ENCODE measurements at places on chromosomes 3 and 15.

DNA sequence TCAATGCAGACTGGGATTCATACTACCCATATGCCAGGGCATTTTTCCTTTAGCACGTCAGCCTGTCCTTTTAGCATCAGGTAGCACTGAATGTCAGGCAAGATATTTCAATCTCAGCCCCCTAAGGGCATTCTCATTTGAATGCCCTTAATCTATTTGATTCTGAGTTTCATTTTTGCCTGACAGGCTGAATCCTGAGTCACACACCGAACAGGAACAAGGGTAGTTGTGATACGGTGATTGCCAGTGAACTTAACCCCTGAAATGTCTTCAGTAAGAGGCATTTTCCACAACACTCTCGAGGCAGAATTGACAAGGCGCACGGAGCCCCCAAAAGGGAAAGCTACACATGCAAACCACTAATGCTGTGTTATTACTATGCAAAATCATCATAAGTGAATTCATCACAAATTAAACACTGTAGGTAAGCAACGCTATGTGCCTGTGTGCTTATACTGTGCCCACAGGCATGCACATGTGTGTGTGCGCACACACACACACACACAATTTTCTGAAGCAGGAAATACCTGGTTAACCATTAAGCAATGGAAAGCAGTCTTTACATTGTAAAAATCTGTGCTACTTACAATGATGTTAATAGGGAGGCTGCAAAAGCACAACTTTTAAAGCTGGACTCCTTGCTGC lies 130.4 kb downstream of the ZNF385D start:
- no peak for DNase-seq

- no peak for DNase-seq
Measured at GRCh38 chr15:50365971-50366370, 11.0 kb upstream of the GABPB1 start.

- DNase-seq: no peak
Measured at GRCh38 chr3:13501958-13502790, 22.1 kb downstream of the HDAC11 start.

GRCh38 chr3:122886946-122887345 lies 92.1 kb downstream of the SLC49A4 start:
- no peak for DNase-seq

DNA sequence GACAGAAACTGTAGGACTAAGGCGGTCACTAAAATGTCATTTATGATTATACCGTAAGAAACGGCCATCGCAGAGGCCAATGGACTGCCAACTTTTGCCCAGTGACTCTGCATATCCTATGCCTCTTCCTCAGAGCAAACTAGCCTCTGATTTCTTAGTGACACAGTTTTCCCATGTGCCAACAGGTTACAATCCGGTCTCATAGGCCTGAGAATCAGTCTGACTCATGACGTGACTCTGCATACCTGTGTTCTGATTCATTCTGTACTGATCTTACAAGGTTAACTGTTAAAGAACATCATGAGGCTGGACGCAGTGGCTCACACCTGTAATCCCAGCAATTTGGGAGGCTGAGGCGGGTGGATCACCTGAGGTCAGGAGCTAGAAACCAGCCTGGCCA lies 17.8 kb downstream of the RUBCN start:
- no peak for DNase-seq

- no peak for DNase-seq
Measured at GRCh38 chr15:93127286-93127685, 38.3 kb upstream of the RGMA start.

DNA sequence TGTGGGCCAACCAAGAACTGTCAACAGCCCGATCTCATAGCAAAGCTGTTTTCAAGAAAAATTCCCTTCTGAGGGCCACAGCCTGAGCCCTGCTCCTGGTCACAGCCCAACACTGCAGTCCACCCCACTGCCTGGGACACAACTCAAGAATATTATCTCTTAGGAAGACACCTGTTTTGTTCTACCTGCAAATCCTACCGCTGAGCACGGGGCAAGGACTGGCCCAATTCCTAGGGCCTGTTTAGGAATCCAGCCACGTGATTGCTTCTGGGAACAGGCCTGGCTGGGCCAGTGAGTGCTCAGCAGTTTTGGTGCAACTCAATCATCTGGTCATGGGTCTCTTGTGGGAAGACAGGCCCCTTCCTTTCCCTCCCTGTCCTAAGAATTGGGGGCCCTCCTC lies 8.3 kb downstream of the ISLR2 start:
- no peak for DNase-seq

GRCh38 chr3:139480585-139480984 lies 4.3 kb upstream of the RBP2 start:
- no peak for DNase-seq

GRCh38 chr15:60718661-60719069 lies 239.7 kb upstream of the ICE2 start:
- DNase-seq: no peak

GRCh38 chr3:126310816-126311215 lies 46.4 kb downstream of the KLF15 start:
- no peak for DNase-seq

DNA sequence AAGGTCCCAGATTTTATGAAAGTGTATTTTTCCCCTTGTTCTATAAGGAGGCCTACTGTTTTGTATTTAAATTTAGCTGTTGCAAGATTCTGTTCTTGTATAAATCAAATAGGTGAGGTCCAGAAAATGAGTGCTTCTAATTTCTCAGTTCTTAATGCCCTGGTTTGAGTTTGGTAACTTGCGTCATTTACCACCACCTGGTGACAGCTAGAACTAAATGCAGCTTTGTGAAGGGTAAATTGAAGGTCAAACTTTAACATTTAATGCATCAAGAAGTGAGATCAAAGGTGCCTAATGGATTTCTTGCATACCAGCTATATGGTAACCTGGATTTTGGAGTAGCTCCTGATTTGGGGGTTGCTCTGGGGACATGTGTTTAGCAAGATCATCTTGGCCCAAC lies 50.7 kb upstream of the POLR2M start:
- no peak for DNase-seq

DNA sequence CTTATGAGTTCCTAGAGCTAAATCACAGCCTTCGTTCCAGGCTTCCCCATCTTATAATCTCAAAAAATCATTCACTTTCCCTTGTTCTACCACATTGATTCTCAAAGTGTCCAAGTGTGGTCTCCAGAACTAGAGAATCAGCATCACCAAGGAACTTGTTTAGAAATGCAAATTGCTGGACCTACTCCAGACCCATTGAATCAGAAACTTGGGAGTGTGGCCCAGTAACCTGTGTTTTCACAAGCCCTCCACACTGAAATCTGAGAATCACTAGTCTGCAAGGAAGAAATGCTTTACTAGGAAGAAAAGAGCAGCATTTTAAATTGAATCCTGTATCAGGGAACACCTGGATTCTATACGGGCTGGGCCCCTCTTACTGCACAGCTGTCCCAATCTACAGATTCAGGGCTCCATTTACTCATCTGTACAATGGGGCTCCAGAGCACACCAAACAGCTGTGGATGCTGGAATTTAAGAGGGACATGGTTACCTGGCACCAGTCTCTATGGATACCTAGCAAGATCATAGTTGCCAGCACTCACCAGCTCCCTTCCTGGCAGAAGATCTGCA lies 3.9 kb downstream of the MEGF11 start:
- no peak for DNase-seq

DNA sequence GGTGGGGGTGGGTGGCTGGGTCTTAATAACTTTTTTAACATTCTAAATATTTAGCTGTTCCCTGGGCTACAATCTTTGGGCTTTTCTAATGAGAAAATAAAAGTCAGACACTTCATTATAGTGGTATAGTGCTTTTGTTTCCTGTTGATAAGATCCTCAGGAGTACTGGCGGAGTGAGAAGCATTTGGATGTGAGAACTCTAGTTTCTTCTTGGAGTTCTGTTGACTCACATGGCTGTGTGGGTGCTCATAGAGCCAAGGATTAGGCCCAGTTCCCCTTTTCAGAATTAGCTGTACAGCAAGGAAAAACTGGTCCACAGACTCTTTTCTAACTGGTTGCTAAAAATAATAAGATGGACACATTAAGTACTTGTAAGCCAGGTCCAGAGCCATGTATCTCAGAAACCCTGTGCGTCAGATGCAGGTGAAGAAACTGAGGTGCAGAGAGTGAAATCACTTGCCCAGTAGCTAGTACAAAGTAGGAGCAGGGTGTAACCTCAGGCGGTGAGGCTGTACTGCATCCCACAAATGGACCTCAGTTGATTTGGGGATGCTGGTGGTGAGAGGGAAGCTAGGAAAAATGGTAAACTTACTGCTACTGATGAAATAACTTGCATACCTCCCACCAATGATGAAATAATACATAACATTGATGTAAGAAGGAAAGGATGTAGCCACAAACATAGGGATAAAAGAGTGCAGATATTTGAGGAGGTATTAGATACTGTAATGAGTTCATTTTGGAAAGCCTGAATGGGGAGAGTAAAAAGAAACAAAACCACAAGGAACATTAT lies 2.3 kb downstream of the ITPR1 start:
- DNase-seq: no peak

DNA sequence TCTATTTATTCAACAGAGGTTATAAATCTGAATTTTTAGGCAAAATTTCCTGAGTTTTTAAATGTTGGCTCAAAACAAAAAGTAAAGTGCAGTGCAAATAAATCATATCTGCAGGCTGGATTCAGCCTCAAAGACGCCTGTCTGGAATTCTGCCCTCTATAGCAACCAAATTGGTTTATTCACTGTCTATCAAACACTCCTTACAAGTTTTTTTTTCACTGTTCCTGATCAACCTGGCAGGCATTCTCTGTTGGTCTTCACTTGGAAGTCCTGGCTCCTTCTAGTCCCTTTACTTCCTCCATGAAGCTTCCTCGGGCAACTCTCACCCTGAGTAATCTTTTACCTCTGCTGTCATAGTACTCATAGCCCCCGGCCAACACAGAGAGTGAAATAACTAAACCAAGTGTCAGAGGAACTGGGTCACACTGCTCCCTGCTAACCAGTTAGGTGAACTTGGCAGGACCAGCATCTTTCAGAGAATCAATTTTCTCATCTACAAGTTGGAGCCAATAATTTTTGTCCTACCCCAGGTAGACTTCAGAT lies 36.8 kb upstream of the TIPARP start:
- DNase-seq: no peak

DNA sequence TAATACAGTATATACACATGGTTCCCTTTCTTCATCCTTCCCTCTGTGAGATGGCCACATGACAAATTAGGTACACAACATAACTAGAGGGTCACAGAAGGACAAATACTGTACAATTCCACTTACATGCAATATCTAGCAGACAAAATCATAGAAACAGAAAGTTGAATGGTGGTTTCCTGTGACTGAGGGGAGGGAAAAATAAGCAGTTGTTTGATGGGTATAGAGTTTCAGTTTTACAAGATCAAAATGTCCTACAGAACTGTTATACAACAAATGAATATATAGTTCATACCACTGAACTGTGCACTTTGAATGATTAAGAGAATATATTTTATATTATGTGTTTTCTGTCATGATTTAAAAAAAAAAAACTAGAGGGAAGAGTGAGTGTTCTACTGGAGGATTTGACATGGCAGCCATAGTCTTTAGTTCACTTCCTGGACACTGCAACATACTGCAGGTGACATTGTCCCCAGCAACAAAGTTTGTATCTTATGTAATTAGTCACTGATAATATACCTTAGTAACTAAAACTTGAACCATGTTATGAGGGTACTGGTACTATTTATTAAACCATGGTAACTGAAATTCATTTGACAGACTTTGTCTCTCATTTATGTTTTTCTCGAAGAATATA lies 37.2 kb downstream of the CCDC54 start:
- no peak for DNase-seq

DNA sequence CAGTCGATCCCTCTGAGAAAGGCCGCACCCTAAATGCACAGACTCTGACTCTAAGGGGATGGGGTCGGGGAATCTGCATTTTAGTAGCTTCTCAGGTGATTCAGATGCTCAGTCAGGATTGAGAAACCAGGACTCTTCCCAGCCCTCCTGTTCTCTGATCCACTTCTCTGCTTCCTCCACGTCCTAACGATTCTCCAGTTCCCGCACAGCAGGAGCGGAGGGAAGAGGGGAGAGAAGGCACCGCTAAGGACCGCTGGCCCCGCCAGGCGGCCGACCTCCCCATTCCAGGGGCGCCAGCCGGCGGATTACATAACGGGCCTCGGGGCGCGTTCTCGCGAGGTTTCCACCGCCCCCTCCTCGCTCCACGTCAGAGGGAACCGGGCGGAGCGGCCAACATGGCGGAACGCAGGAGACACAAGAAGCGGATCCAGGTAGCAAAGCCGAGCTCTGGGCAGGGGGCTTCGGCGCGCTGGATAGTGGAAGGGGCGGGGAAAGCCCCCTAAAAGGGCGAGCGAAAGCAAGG lies at the start of gene SEC62:
TSS of gene SEC62 (plus strand) at position 380 of the 523 bp plus-strand sequence. CDS start at position 396, 16 bp downstream.
- DNase-seq: peak; percentile 92

DNA sequence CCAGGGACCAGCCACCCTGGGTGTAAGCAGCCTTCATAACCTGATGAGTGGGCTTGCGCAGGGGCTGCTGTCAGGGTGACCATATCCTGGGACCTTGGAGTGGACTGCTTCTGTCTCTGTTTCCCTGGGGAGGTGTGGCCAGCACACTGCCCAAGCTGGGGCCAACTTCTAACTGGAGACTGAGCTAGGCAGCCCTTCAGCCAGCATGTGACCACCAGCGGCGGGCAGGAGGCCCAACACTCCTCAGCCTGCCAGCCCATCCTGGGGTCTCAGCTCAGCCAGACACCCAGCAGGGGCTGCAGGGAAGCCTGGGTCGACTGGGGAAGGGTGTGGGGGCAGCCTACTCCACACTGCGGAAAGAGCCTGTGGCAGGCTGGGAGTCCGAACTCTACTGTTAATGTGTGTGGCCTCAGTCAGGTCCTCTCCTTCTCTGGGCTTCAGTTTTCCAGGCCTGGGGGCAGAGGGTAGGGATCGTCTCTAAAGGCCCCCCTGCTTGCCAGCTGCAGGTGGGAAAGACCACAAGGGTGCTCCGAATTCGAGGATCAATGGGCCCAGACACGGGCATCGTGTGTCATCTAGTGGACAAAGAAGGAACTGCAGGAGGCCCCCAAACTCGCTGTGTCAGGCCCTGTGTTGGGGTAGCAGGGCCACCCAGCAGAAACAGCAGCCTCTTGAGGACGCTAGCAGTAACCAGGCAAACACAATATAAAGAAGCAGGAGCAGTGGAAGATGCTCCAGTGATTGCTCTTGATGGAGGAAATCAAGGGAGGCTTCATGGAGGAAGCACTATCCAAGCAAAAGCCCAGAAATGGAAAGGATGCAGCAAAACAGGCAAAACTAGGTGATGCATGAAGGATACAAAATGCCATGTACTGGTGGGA lies 2.0 kb upstream of the SEMA3G start:
- DNase-seq: peak; percentile 51

- peak; percentile 34 for DNase-seq
Measured at GRCh38 chr15:100338971-100339444, 2.8 kb downstream of the ADAMTS17 start.

DNA sequence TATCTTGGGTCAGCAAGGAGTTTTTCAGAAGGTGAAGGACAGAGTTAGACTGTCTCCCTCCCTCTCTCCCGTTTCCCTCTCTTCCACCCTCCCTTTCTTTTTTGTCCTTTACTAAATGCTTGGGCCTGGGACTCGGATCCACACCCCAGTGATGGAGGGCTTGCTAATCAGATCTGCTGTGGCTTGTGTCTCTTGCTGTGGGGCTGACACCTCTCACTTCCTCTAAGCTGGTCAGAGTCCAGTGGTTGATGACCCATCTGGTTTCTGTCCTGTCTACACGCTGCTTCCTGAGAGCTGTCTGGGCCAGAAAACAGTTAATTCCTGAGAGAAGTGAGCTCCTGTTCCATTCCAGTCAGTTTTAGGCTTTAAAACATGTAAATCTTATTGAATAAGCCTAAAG lies 849 bp downstream of the TRAK1 start:
- no peak for DNase-seq
